ENCODE measurements at places on chromosomes 12 and 14.

DNA sequence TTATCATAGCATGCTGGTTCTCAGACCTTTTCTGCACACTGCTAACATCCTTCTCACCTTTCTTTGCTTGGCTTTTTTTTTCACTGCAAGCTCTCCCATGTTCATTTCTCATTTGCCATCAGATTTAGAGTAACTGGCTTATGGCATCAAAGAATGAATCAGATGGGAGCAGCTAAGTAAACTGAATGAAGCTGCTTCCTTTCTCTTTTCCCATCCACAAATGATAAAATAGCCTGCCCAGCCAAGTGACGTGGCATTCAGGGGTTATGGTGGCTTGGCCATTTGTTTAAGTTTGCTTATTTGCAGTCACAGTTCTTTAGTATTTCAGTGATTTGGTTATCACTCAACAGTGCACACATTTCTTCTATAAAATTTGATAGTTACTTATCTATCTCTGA is 708.6 kb downstream of the DIO2 start:
- H3K27ac ChIP-seq: no peak overlapping the region
- no peaks in the 10 kb centered on the region for H3K27me3 ChIP-seq
- no peaks in the 10 kb centered on the region for H3K36me3 ChIP-seq
- no peak overlapping the region for H3K4me3 ChIP-seq

- H3K4me3 ChIP-seq: no peak overlapping the region
- no peaks in the 10 kb centered on the region for H3K4me1 ChIP-seq
- no peak overlapping the region for H3K27ac ChIP-seq
- H3K36me3 ChIP-seq: no peaks in the 10 kb centered on the region
- no peak for DNase-seq
- no peaks in the 10 kb centered on the region for H3K27me3 ChIP-seq
Measured at GRCh38 chr12:91250273-91250665, 67.7 kb upstream of the DCN start.

DNA sequence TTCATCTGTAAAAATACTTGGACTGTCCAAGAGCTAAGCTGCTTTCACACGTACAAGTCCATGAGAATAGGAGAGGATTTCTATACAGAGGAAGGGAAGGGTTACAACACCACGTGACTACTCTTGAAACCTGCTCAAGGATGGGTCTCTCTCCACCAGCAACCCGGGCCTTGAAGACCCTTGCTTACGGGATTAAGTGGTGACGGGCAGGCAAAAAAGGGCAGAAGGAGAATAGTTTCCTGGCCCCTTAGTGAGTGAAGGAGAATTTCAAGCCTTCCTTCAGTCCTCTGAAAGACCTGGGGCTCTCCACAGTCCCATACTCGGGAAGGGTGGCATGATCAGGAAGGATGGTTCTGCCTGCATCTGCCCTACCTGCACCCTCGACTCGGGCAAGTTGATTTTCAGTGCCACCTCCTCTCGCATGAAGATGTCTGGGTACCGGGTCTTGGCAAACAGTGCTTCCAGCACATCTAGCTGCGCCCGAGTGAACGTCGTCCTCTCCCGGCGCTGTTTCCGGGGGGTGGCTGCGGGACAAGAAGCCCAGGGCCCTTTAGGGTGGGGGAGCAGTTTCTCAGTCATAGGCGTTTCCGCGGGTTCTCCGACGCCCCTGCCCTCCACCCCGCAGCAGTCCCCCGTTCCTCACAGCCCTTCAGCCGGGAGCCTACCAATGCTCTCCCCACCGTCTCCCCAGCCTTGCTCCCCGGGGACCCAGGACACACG is 6.3 kb downstream of the OTX2 start:
- peaks cover 9% of the 10 kb centered on the region for H3K4me1 ChIP-seq
- no peak overlapping the region for H3K27ac ChIP-seq
- no peak overlapping the region for H3K4me3 ChIP-seq

DNA sequence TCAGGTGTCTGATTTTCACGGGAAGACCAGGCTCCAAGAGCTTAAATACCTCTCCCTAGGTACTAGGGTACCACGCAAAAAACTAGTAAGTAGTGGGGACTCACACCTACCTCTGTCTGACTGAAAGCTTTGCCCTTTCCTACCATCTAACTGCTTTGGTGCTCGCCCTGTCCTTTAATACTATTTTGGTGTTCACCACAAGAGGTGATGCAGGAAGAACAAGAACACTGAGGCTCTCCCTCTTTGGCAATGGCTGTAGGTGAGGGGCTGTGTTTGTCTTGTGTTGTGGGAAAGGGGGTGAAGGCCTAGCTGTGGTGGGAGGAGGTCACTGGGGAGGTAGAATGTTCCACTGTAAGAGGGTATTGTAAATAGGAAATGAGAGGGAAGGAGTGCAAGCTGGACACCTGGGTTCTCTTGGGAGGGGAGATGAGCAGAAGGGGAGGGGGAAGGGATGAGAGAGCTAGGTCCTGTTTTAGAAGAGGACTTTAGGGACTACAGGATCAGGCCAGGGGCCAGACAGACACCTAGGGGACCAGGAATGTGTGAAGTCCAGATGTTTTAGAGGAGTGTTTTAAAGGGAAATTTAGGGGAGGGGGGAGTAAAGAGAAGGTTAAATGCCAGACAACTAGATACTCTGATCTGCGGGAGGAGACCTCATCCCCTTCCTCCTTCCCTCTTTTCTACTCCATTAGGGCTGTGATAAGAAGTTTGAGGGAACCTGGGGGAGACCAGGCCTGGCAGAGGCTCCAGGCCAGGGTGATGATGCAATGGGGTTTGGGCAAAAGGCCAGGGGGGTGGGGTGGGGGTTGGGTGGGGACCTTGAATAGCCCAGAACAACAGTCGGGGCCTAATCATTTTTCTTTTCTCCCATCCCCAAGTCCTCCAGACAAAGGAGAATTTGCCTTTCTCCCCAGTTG is 2.1 kb downstream of the ITGA5 start:
- H3K4me1 ChIP-seq: peaks cover 60% of the 10 kb centered on the region
- peak overlapping the region; percentile 93 for H3K4me3 ChIP-seq
- peak overlapping the region; percentile 98 for H3K27ac ChIP-seq
- no peak for DNase-seq
- no peaks in the 10 kb centered on the region for H3K36me3 ChIP-seq

DNA sequence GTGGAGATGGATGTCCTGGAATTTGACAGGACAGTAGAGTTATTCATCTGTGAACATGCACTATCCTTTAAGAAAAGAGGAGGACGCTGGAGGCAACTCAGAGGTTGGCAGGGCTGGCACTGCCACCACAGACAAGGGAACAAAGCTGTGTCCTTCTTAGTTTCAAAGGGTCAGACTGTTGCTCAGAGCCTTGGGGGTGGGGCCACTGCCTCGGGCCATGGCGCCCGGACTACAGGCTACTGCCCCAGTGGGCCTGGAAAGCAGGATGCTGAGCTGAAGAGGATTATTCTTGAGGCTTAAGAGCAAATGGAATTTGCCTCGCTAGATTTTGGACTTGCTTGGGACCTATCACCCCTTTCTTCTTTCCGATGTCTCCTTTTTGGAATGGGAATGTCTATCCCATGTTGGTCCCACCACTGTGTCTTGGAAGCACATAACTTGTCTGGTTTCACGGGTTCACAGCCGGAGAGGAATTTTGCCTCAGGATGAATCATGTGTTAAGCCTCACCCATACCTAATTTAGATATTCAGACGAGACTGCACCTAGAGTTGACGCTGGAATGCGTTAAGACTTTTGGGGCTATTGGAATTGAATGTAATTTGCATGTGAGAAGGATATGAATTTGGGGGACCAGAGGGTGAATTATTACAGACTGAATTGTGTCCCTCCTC is 114.8 kb upstream of the RFLNA start:
- H3K27me3 ChIP-seq: peaks cover 7% of the 10 kb centered on the region
- H3K27ac ChIP-seq: no peak overlapping the region

GRCh38 chr12:6424008-6424347 is 20.8 kb upstream of the CD27 start:
- peaks cover 26% of the 10 kb centered on the region for H3K4me1 ChIP-seq
- DNase-seq: no peak
- no peaks in the 10 kb centered on the region for H3K36me3 ChIP-seq
- H3K27ac ChIP-seq: peak overlapping the region; percentile 65

GRCh38 chr14:35821564-35822411 is 4.3 kb upstream of the BRMS1L start:
- H3K4me3 ChIP-seq: no peak overlapping the region
- H3K36me3 ChIP-seq: no peaks in the 10 kb centered on the region

DNA sequence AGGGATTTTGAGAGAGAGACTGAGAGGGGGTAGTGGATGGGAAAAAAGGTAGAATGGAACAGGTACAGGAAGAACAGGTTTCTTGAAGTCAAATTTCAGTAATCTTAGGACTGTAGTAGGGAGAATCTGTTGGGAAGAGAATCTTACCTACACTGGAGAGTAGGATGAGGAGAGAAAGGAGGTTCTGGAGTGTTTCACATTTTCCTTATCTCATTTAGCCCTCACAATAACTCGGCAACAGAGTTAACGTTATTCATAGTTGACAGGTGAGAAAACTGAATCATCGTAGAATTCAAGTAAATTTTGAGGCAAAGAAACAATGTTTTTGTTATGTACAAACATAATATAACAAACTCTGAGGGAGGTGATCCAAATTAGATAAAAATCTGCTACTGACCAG is 17.2 kb upstream of the STRN3 start:
- no peak for DNase-seq
- no peaks in the 10 kb centered on the region for H3K36me3 ChIP-seq
- H3K27me3 ChIP-seq: no peaks in the 10 kb centered on the region
- H3K4me1 ChIP-seq: peaks cover 4% of the 10 kb centered on the region

DNA sequence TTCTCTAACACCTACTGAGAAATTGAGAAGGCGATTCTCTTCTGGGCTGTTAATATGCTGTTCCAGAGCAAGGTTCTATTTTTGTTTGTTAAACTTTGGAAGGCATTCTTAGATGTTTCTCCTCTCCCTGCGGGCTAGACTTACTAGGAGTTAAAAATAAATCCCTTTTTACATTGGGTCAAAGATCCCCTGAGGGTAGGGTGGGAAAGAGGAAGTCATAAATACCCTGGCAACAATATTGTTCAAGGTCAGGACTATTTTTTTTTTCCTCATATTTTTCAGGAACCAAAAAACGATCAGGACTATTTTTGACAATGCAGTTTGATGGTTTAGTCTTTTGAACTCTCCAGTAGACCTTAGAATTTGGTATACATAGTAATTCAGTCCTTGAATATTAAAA is 12.0 kb upstream of the SLC2A14 start:
- no peaks in the 10 kb centered on the region for H3K36me3 ChIP-seq
- no peak overlapping the region for H3K27ac ChIP-seq
- DNase-seq: no peak
- H3K27me3 ChIP-seq: peaks cover 6% of the 10 kb centered on the region

DNA sequence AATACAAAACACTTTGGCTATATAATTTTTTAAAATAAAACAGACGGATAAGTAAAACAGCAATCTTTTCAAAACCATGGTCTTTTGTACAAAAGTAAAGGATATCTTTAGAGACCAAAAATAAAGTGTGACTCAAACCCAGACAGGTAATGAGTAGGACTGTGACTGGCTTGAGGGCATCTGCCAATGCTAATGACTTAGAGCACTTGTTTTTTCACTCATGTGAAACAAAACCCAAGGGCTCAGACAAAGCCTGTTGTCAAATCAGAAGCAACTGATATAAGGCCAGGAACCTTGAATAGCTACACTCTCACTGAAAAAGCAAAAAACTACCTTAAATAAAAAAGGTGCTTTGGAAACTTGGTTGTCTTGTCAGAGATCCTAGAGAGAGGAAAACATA is 357.4 kb downstream of the TMEM117 start:
- no peak overlapping the region for H3K4me3 ChIP-seq
- H3K36me3 ChIP-seq: peaks cover 6% of the 10 kb centered on the region
- no peaks in the 10 kb centered on the region for H3K27me3 ChIP-seq
- no peak for DNase-seq

GRCh38 chr12:47190271-47190750 is 110.6 kb upstream of the AMIGO2 start:
- DNase-seq: no peak
- peak overlapping the region; percentile 98 for H3K27ac ChIP-seq
- H3K4me1 ChIP-seq: peaks cover 61% of the 10 kb centered on the region
- H3K27me3 ChIP-seq: no peaks in the 10 kb centered on the region
- peak overlapping the region; percentile 82 for H3K4me3 ChIP-seq

DNA sequence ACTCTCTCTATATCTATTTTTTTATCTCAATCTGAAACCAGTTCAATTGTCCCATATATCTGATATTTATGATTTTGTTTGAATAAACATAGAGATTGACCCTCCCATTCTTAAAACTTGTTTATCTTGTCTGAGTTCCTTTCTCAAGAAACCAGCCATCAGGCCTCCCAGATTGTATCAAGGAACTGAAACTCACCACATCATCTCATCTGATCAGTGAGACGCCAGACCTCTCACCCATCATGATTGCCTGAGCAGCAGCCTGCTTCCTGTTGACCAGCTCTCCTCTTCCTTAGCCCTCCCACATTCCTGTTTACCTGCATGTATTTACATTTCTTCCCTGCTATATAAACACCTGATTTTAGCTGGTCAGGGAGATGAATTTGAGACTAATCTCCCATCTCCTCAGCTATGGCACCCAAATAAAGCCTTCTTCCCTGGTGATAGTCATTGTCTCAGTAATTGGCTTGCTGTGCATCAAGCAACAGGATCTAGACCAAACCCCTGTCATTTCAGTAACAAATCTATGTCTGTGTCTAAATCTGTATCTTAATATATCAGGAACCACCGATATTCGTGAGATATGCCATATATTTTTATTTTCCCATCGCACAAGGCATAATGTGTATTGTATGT is 323.6 kb downstream of the TMTC2 start:
- no peak for DNase-seq
- H3K4me1 ChIP-seq: no peaks in the 10 kb centered on the region
- peaks cover 15% of the 10 kb centered on the region for H3K36me3 ChIP-seq
- H3K4me3 ChIP-seq: no peak overlapping the region

GRCh38 chr12:26122061-26122680 is 2.7 kb downstream of the BHLHE41 start:
- no peaks in the 10 kb centered on the region for H3K36me3 ChIP-seq
- peak overlapping the region; percentile 73 for H3K4me3 ChIP-seq
- peak; percentile 71 for DNase-seq
- peaks cover 29% of the 10 kb centered on the region for H3K4me1 ChIP-seq
- H3K27ac ChIP-seq: no peak overlapping the region

- H3K27ac ChIP-seq: peak overlapping the region; percentile 86
- H3K27me3 ChIP-seq: no peaks in the 10 kb centered on the region
- peak overlapping the region; percentile 99 for H3K4me3 ChIP-seq
Measured at GRCh38 chr12:104457746-104458693, 1.3 kb downstream of the CHST11 start.

GRCh38 chr12:2177003-2177402 is 124.2 kb downstream of the CACNA1C start:
- DNase-seq: no peak
- H3K27ac ChIP-seq: no peak overlapping the region
- no peak overlapping the region for H3K4me3 ChIP-seq

Data from natural killer cell treated with Interleukin-12 subunit alpha and Interleukin-12 subunit beta and Interleukin-15 and Interleukin-18, amount 100 ng/mL, for 72 hours (primary cell).